Skeletal muscle cell (primary cell): ENCODE measurements at places on chromosomes 3 and 15.
A peak's percentile ranks its signal among the peaks of the same experiment; 100 is the strongest.

DNA sequence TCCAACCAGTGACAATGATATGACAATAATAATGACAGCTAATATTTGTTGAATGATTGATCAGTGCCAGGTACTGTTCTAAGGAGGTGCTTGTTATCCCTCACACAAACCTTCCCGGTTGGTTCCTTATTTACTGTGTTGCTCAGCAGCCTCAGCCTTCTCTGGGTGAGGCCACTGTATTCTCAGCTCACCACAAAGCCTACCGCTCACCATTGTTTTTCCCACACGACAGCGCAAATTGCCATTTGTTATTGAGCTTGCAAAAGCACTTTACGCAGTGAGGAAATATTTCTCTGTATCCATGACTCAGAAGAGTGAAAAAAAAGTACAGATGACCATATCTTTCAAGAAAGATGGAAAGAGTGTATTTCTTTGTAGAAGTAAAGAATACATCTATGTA, 49.5 kb upstream of the PDZRN3 start:
- peak; percentile 69 for DNase-seq

DNA sequence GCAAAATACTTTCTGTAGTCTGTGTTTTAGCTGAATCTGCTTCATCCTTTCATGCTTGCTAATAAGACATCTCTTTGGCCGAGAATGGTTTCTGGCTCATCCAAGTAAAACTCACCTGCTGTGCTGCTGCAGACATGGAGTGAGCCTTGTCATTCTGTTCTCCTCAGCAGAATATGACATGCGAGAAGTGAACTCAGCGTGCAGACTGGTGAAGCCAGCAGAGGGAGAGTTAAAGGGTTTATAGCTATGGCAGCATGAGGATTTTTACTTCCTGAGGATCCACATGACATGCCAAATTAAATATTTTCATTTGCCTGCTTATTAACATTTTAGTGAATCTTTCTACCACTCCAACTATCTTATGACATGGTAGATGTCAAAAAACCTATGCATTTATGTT, 658.4 kb upstream of the NECTIN3 start:
- no peak for DNase-seq

DNA sequence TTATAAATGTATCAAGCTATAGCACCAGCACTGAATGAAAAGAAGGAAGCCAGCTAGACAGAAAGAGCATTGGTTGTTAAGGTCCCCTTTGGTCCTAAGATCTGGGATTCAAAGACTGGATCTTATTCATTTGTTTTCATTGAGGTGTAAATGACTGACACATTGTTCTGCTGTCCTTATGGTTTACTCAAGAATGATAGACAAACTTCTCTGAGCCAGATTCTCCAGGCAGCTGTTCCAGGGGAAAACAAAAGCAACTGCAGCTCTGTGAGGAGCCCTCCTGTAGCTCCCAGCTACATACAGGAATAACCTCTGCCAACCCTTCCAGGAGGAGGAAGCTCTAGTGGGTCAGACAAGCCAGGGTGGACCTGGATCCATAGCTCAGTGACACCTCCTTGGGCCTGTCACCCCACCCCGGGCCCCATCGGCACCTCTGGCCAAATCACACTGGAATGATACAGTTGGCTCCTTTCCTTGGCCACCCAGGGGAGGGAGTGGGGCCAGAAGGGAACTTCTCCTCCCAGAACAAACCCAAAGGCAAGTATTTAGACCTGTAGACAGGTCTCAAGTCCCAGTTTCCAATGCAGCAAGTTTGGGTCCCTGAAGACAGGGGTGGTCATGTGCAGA, 57.8 kb downstream of the ZNF621 start:
- no peak for DNase-seq

- DNase-seq = no peak
Measured at GRCh38 chr3:71926262-71926600, 141.3 kb upstream of the PROK2 start.

GRCh38 chr3:181881749-181882148, 170.0 kb downstream of the SOX2 start:
- DNase-seq = no peak

GRCh38 chr15:100692246-100692645, 89.9 kb downstream of the ASB7 start:
- DNase-seq = no peak

DNA sequence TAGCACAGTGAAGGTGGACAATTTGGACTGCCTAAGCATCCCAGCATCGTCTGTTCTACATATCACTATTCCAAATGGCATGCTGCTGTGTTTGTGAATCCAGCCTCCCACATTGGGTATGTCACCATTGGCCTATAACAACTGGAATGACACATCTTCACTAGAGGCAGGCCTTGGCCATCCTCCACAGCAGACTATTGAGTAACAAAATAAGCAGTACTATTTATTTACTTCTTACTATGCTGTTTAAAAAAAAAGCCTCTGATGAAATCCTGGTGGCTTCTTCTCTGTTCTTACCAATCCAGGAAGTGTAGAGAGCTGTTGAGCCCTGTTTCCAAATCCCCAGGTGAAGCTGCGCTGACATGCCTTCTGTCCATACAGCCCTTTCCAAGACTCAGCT, 30.6 kb upstream of the CERS3 start:
- DNase-seq = peak; percentile 77

DNA sequence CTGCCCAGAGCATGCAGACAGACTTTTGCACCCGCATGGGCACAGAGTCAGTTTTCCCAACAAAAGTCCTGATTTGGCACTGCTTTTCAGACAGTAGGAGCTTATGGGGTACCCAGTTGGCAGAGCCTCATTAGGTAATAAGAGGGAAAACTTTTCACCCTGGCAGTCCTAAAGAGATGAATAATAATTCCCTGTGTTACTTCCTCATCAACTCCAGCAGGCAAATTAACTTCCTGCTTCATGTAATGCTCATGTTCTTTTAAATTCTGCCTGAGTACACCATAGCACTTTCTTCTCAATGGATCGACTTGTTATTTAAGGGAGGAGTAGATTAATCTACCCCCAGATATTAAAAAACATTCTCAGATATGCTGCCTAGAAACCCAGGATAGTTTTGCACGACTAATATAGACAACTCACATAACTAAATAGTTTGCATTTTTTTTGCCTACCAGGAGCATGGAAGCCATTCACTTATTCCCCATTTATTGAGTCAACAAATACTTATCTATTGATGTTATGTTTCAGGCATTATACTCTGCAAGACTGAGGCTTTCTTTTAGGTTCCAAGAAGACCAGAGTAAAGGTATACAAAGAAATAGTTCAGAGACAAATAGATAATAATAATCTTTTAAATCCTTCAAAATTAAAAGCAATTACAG, 214.5 kb downstream of the KCNMB2 start:
- DNase-seq = no peak

- DNase-seq = no peak
Measured at GRCh38 chr3:63973406-63973805, 49.9 kb downstream of the PSMD6 start.

- peak; percentile 22 for DNase-seq
Measured at GRCh38 chr3:179929091-179929529, 107.6 kb downstream of the PEX5L start.

DNA sequence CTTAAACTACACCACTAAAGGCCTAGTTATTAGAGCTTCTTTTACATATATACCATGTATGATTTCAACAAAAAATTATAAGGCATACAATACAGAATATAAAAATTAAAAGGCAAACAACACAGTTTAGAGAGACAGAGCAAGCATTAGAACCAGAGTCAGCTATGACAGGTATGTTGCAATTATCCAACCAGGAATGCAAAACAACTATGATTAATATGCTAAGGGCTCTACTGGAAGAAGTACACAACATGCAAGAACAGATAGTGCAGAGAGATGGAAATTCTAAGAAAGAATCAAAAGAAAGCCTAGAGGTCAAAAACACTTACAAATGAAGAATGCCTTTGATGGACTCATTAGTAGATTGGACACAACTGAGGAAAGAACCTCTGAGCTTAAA, 39.6 kb downstream of the CCDC54 start:
- DNase-seq = no peak

DNA sequence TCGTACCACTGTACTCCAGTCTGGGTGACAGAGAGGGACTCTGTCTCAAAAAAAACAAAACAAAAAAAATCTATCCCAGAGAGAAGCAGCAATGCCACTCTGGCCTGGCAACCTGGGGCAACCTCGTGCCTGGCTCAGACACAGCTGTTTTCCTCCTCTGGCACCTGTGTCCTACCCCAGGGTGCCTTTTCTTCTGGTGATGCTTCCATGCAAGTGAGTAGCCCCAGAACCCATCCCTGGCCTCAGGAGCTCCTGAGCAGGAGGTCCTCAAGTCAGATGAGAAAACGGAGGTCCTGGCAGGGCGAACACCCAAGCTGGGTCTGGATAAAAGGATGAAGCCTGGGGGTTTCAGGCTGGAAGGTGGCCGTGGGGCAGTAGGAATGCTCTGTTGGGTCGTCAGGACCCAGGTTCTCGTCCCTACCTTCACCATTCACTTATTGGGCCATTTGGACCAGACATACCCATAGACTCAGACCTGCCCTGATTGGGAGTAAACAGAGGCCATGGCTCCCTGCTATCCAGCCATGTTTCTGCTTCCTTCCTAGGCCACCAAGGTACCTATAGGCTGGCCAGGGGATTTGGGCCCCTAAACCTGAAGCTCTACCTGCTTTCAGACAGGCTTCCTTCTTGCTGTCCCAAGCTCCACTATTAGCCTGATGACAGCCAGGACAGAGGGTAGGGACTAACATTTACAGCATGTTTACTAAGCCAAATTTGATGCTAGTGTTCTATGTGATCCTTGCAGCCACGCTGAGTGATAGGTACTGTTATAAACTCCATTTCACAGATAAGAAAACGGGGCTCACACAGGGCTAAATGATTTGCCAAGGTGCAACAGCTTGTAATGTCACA, 102.2 kb downstream of the DAPK2 start:
- DNase-seq = no peak

- DNase-seq = peak; percentile 51
Measured at GRCh38 chr15:63374686-63375520, 6.7 kb downstream of the CA12 start.

DNA sequence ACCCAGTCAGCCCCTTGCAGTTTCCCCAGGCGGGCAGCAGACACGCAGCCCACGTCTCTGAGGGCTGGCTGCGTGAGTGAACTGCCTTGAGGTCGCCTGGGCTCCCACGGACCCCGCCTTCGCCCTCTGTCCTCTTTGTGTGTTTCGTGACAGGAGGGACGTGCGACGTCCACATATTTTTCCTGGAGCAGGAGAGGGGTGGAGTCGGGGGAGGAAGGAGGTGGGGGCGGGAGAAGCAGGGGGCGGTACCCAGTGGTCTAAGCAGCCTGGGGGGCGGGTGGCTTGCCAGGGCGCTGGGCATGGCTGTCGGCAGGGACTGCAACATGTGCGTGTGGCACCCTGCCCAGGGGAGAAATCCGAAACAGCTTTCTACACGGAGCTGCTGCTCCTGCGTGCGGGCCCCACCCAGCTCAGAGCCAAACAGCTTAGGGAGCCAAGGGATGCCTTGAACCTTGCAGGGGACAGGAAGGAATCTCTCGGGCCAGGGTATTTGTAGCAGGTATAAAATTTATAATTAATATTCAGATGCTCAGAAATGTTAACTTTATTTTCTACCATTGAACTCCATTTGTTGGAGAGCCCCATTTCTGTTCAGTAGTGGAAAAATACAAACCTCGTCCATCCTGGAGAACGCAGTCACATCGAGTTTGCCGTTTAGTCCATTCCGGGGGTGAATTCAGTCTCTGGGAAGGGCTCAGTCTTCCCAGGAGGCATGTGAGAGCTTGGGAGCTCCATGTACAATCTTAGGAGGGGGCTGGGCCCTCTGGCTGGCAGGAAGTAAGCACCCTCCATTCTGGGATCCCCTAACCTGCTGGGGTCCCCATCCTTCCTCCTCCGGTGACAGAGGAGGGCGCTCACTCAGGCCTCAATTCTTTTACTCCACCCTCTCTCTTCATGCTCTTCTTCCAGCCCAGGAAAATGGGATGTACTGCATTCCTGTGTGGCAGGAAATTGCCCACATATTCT, 79.1 kb upstream of the MEF2A start:
- no peak for DNase-seq

- no peak for DNase-seq
Measured at GRCh38 chr3:134362221-134362620, 12.0 kb downstream of the AMOTL2 start.

- DNase-seq = no peak
Measured at GRCh38 chr3:127328421-127328820, 40.6 kb upstream of the PRR20G start.

GRCh38 chr3:17632401-17633100, 109.9 kb downstream of the TBC1D5 start:
- DNase-seq = peak; percentile 44

DNA sequence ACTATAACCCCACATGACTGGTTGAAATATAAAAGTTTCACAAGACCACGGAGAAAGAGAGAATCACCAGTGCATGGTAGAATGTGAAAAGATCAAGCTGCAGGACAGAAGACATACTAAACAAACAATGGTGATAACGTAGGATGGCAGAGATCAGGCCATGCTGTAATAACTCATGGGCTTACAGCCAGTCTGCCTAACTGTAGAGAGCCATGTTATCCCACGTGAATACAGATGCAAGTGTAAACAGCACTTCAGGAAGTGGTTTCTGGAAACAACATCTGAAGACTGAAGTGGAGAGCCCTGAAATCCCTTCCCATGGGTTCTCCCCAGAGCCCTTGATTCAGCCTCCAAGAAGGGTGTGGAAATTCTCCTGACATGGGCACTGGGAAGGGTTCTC, 103.2 kb upstream of the SLCO2A1 start:
- DNase-seq = no peak

DNA sequence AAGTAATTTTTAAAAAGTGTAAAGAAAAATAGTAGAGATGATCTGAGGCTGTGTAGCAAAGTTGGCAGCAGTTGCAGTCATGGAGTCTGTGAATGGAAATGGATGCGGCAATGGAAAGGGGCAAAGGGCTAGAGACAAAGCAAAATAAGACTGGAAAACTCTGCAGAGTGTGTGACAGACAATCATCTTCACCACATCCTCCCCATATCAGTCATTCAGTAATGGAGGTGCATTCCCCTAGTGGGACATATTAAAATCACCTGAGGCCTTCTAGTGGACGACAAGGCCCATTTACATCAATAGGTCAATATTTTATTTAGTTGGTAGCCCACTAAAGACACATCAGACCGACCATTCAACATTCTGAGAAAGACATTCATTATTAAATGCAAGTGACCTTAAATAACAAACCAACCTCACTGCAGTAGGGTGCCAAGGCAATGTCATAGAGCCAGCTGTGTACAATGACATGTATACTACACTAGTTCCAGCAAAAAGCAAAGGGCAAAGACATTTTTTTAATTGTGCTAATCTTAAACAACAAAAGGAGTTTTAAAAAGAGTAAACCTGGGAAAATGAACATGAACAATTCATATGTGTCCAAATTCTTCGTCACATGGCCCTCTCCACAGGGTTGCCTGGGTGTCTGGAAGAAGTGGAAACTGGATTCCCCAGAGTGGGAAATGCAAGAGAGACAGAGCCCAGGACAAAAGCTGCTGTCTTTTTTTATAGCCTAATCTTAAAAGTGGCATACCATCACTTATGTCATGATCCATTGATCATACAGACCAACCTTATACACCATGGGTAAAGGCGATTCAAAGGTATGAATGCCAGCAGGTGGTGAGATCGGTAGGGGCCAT, 15.6 kb upstream of the RAP2B start:
- no peak for DNase-seq

- no peak for DNase-seq
Measured at GRCh38 chr3:138241061-138241460, 54.0 kb downstream of the ARMC8 start.

GRCh38 chr3:140342668-140343067, 335.2 kb upstream of the TRIM42 start:
- DNase-seq = no peak

GRCh38 chr3:12508291-12508700, 24.0 kb downstream of the TSEN2 start:
- peak; percentile 100 for DNase-seq
